Astrocyte of the spinal cord (primary cell): ENCODE measurements at places on chromosomes 5 and 9.
A peak's percentile ranks its signal among the peaks of the same experiment; 100 is the strongest.

- peak; percentile 38 for DNase-seq
These were observed 7.6 kb upstream of the CAMSAP1 start for GRCh38 chr9:135914921-135915320.

- peak; percentile 22 for DNase-seq
These were observed 124.1 kb downstream of the JAKMIP2 start for GRCh38 chr5:147658293-147658932.

GRCh38 chr5:14672082-14672481, 7.6 kb downstream of the OTULIN start:
- no peak for DNase-seq

GRCh38 chr5:171966270-171966669, 40.2 kb downstream of the FBXW11 start:
- DNase-seq, result no peak

DNA sequence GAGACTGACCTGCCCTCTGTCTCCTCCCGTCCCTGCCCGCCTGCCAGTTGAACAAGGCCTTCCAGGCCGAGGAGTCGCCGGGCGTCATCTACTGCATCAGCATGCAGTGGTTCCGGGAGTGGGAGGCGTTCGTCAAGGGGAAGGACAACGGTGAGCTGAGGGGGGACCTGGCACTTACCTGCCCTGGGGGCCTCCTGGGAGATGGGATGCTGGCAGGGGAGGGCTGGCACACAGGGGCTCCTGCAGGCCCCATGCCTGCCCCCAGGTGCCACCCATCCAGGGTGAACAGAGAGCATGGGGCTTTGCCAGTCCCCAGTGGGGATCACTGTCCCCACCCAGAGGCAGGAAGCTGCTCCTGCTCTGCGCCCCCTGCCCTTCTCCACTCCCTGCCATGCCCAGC, 43.0 kb downstream of the USP20 start:
- DNase-seq, result no peak

DNA sequence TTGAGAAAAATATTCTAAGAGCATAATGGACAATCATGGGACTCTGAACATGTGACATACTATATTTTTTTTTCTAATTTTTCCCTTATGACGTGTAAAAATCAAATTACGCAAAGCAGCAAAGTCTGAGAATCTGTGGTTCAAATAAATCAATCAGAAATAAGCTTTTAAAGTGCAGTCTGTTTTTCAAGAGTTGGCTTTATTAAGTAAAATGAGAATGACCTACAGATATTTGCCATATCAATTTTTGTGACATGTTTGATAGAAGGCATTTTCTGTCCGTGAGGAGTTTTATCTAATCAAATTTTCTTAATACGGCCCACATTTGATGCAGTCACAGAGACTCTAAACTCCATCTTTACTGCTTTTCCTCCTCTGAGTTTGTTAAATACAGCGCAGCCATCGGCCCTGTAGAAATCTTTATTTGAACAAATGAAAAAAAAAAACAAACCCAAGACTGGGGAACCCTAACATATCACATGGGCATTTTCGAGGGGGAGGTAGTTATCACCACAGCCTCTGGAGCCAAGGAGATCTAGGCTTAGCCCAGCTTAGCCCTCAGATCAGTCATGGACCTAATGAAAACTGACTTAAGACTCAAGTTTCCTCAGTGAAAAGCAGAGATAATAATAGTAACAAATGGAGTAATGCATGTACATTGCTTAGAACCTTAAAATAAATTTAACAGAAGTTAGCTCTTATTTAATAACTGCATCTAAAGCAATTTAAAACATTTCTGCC, 263.6 kb upstream of the C9orf72 start:
- no peak for DNase-seq

DNA sequence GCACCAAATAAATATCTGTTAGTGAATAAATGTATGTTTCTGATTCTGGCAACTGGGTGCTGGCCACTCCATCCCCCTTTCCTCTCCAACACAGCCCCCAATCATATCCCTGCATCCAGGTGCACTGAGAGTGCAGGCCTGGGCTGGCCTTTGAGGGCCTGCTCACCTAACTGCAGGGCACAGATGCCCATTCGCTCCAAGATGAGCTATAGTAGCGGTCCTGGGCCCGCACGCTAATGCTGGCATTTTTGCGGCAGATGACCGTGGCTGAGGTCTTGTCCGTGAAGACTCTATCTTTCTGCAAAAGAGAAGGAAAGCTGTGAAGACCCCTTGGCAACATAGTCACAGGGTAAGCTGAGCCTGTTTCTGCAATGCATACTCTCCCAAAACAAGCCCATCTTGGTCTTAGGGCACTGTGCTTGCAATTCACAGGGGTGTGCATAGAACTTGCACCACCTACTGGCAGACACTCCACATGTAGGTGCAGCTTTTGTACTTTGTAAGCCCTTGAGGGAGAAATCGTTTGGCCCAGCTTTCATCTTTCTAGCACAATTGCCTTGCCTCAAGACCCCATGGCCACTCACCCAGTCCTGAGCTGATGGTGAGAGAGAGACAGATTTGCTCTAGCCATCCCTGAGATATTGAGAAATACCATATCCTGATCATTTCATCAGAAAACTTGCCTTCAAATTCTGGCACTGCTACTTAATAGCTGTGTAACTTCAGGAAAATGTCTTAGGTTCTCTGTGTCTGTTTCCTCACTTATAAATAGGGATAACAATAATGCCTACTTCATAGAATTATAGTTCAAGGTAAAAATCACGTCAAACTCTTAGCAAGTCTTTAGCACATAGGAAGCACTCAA, 13.5 kb downstream of the IL12B start:
- peak; percentile 64 for DNase-seq

DNA sequence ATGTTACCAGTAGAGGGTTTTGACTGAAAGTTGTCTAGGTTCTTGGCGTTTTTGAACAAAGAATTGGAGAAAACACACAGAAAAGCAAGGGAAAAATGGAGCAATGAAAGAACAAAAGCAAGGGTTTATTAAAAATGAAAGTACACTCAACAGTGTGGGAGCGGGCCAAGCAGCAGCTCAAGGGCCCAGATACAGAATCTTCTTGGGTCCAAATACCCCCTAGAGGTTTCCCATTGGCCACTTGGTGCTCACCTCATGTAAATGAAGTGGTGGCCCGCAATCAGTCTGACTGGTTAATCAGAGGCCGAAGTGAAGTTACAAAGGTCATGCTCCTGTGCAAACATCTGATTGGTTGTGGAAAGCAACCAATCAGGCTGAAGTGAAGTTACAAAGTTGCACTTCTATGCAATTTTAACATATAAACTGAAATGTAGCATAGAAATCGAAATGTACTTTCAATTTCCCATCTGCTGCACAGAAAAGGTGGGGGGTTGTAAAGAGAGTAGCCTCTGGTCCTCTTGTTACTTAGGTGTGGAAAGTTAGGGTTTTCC, 1.9 kb upstream of the GM2A start:
- no peak for DNase-seq

GRCh38 chr5:120088836-120089235, 375.3 kb upstream of the PRR16 start:
- no peak for DNase-seq
